Renal cortex interstitium (tissue), 15 donors: ENCODE measurements at places on chromosomes 11 and 22.

GRCh38 chr11:116387641-116388040 lies 385.1 kb downstream of the BUD13 start:
- no peak for DNase-seq

- no peak for DNase-seq
Observed at GRCh38 chr11:1163321-1163910, 5.7 kb downstream of the MUC5AC start.

- no peak for DNase-seq
Observed at GRCh38 chr11:100778166-100778785, 91.2 kb downstream of the ARHGAP42 start.

DNA sequence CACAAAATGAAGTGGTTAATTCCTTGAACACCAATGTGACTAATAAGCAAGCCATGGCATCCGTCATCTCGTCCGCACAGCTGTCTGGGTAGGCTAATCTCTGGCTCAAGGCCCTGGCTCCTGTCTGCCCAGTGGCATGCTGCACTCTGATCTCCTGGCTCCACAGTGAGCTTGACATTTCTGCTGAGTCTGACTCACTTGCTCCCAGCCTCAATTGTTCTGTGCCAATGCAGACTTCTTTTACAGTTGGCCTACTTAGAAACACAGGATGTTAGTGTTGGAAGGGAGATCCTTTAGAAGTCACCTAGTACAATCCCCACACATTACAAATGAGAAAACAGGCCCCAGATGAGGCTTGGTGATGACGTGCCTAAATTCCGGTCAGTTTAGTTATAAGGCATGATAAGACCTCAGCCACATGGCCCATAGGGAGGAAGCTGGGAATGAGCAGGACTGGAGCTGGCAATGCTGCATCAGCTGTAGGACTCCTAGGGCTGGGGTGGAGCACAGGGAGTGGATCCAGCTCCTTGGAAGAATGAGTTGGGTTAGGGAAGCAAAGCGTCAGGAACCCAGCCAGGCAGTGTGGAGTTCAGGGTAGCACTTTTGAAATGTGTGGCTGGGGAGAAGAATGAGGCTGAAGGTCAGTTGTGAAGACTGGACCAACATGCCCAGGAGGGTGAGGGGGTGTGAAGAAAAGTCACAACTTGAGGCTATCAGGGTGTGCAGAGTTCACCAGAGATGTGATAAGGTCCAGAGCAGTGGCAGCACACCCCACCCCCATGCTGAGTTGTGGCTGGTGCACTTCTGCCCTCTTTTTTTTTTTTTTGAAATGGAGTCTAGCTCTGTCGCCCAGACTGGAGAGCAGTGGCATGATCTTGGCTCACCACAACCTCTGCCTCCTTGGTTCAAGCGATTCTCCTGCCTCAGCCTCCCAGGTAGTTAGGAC lies 70.2 kb upstream of the EED start:
- DNase-seq: no peak

DNA sequence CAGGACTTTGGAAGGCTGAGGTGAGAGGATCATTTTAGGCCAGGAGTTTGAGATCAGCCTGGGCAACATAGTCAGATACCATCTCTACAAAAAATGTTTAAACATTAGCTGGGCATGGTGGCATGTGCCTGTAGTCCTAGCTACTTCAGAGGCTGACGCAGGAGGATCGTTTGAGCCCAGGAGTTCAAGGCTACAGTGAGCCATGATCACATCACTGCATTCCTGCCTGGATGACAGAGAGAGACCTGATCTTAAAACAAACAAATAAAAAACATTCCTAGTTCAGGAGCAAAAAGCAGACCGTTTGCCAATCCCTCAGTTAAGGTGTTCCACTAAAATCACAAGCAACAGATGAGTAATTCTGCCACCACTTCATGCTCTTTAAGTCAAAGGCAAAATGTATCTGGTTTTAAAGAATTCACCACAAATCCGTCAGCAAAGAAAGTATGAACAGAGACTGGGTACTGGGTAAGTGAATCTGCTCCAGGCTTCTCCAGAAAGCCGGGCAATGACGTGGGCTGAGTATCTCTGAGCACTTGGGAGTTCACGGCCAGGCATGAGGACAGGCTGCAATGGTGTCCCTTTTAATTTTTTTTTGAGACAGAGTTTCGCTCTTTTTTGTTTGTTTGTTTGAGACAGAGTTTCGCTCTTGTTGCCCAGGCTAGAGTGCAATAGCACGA lies 19.5 kb downstream of the CLTCL1 start:
- no peak for DNase-seq

GRCh38 chr11:64384981-64385944 lies 26.3 kb downstream of the RPS6KA4 start:
- DNase-seq: no peak

DNA sequence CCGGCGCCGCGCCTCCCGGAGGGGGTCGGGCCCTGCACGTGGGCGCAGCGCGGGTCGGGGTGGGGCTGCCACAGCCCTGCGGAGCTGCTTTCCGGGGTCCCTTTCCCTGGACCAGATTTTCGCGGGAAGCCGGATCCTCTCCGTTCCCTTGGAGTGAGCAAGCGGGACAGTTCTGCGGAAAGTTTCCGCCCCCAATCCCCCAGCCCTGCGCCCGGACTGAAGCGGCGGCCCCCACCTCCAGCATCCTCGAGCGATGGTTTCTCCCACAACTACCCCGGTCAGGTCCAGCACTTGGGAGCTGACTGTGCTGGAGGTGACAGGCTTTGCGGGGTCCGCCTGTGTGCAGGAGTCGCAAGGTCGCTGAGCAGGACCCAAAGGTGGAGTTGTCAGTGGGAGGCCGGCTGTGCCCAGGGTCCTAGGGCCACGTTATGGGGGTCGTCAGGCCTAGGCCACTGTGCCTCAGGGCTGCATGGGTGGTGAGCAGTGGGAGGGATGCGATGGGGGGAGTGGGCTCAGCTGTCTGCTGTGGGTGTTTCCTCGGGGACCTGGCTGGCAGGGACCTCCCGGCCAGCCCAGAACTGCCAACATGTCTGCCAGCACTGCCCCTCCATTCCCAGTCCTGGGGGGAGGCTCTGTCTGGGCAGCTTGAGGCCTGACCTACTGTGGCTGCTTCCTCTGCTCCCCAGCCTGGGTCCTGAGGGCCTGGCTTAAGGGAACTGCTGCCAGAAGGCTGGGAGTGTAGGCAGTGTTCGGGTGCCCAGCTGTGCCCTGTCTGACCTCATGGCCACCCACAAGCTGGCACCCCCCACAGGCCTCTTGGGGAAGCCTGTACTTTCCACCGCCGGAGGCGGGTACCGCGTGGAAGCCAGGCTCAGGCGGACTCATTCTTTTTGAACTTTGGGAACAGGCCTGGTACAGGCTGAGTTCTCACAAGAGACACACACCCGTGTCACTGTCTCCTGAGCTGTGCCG lies 726 bp downstream of the ST3GAL4 start:
- DNase-seq: no peak

- DNase-seq: no peak
Observed at GRCh38 chr11:18776324-18776723, 15.3 kb downstream of the PTPN5 start.

DNA sequence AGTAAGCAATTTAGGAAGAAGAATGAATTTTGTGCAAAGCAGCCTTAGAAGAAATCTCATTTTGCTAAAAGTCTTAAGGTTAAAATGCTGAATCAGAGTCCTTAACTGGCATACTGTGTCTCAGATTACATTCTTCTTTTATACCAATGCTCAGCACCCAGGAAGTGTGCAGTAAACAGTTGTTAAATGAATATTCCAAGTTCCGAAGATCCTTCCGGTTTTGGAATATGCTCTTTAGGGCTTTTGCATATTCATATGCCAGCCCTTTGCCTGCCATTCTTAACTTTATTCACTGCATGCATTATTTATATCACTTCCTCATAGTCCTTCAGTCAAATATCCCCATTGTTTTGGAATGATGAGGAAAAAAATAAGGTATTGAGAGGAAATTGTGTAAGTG lies 242.0 kb downstream of the DDX10 start:
- no peak for DNase-seq

DNA sequence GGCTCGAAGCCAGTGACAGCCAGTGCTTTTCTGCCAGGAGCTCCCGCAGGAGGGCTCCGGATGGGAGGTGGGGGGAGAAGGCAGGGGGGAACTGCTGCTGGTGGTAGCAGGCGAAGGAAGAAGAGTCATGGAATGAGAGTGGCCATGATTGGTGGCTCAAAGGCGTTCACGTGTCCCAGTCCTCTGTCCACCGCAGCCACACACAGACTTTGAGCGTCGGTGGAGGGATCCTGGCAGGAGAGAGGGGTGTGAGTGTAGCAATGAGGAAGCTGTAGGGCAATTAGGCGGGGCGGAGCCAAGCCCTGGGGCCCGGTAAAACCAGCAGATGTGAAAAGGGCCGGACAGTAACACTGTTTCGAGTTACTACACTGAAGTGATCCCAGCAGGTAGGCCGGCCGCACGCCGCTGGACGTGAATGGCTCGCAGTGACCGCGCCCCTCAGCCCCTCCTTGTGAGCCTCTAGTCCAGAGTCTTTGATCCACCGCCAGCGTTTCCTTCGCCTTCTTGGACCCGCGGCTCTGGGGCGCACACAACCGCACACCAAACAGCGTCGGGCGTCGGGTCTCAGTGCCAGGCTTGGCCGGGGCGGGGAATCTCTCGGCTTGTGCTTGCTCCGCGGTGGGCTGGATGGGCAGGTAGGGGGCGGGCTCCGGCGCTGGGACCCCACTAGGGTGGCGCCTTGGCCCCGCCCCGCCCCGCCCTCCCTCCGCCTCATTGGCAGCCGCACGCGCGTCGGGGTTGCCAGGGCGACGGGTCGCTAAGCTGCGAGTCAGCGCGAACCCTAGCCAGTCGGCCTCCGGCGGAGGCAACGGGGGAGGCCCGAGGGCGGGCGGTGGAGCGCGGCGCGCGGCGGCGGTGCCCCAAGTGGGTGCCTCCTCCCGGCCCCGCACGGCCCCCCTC lies at the start of gene LRRC10B:
LRRC10B (plus strand) TSS at position 788 of the 900 bp plus-strand sequence. CDS start 250 bp downstream, outside the sequence.
- DNase-seq: peak; percentile 64

DNA sequence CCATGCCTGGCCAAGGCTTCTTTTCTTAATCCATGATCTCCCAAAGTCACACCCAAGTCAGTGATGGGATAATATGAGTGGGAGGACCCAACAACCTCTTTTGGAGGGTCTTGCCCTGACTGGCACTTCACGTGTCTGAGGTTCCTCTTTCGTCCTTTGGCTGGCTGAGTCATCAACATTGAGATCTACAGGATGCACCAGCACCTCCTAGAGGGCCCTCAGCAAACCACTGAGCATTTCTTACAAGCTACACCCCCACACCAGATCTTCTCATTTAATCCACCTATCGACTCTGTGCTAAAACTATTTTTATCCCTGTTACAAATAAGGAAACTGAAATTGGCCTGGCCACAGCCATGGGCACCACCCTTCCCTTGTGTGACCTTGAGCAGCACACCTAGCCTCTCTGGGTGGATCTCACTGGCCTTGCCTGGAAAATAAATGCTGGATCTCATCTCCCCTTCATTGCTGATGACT lies 63.4 kb downstream of the FLI1 start:
- DNase-seq: no peak

GRCh38 chr11:33475993-33476392 lies 218.8 kb downstream of the HIPK3 start:
- DNase-seq: peak; percentile 80

GRCh38 chr22:43363315-43364168 lies 20.4 kb upstream of the SCUBE1 start:
- no peak for DNase-seq

- no peak for DNase-seq
Observed at GRCh38 chr11:111513240-111513605, 1.0 kb upstream of the BTG4 start.

- DNase-seq: no peak
Observed at GRCh38 chr11:8477680-8478079, 116.3 kb downstream of the STK33 start.

GRCh38 chr11:44563711-44564110 lies 1.8 kb upstream of the CD82 start:
- DNase-seq: no peak

DNA sequence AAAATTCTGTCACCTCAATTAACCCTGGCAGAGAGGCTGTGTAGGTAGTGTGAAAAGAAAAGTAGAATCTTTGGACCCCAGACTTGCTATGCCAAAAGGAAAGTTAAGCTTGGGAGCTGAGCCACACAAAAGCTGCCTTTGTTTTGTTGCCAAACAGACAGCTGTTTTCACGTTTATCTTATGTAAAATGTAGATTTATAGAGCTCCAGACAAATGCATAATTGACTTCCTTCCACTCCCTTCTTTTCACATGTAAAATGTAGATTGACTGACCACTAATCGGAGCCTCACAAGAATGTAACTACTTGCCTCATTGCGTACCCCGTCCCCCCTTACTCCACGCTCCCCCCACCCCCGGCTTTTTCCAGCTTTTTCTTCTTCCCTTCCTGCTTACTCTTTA lies 2302.2 kb upstream of the RAG2 start:
- DNase-seq: peak; percentile 11

DNA sequence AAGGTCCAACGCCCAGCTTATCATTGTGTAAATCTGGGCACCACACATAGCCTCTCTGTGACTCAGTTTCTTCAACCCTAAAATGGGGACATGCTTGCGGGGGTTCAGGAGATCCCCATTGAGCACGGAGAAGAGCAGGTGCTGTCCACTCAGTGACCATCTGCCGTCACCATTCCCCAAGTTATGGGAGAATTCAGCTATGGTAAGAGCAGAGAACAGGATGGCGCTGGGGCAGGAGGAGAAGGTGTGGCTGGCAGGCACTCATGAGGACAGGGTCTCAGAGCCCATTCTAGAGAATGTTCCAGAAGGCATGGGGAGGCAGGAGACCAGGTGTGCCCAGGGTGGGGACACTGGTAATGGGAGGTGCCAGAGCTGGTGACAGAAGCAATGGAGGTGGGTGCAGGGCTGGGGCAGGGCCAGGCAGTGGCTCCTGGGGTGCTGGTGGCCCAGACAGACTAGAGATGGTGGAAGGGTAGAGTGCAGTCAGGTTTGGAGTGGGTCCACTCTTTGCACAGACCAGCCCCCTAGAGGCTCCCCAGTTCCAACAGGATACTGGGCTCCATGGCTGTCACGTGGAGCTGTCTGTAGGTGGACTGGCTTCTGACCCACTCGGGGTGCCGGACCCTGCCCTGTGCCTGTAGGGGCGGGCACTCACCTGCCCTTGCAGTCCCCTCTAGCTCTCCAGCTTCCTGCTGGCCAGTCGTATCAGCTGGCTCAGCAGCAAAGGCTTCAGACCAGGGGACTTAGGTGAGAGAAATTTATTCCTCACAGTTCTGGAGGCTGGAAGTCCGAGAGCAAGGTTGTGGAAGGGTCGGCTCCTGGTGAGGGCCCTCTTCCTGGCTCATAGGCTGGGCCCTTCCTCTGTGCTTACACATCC lies 84.7 kb downstream of the CDKN1C start:
- DNase-seq: no peak

DNA sequence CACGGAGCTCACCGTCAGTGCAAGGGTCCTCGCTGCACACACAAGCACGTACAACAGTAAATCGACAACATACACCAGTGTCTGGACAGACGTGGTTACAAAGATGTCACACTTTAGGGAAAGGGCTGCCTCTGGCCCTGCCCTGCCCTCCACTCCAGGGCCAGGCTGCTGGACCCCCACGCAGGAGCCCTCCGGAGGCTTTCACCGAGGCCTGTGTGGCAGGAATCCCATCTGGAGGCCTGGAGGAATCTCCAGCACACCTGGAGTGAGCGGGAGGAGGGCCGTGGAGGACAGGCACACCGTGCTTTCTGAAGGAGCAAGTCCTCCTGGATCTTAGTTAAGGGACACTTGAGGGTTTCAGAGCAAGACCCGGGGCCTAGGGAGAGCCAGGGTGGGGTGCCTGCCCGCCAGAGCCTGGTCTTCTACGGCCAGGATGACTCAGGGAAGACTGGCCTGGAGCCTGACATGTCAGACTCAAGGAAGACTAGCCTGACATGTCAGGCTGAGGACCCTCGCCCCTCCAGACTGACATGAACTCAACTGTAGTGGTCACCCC lies 2.1 kb upstream of the PIM3 start:
- DNase-seq: no peak
